Frontal cortex (tissue), 4 donors: ENCODE measurements at places on chromosomes 6 and 20.

DNA sequence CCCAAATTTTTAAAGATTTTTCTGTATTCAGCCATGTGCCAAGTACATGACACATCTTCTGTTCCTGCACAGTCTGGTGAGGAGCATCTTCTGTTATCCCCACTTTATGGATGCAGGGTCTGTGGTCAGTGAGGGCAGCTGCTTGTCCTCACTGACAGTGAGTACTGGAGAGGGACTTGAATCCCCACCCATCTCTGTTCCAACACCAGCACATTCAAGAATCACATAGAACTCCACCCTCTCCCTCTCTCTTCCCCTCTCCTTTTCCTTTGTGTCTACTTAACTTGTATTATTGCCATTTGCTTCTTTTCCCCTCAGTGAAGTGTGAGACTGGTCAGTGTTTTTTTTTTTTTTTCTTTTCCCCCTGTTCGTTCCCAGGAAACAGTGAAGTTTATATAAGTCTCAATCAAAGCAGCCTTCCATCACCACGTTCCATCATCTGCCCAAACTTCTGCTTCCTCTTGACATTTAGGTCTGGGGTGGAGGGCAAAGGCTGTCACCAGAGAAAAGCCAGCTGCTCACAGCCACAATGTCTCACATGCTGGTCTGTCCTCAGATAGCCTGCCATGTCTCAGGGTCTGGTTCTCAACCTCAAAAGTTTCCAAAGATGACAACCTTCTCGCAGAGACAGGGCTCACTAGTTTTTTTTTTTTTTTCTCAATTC, 110.0 kb upstream of the SSTR4 start:
- no peak for DNase-seq

GRCh38 chr6:153032255-153032882, 29.9 kb upstream of the MTRF1L start:
- DNase-seq: no peak

GRCh38 chr6:73134588-73134987, 90.7 kb downstream of the KHDC1L start:
- no peak for DNase-seq

GRCh38 chr6:134467620-134468019, 149.7 kb upstream of the SGK1 start:
- DNase-seq: no peak

- no peak for DNase-seq
These were observed 62.7 kb upstream of the GLP1R start for GRCh38 chr6:38985839-38986238.

DNA sequence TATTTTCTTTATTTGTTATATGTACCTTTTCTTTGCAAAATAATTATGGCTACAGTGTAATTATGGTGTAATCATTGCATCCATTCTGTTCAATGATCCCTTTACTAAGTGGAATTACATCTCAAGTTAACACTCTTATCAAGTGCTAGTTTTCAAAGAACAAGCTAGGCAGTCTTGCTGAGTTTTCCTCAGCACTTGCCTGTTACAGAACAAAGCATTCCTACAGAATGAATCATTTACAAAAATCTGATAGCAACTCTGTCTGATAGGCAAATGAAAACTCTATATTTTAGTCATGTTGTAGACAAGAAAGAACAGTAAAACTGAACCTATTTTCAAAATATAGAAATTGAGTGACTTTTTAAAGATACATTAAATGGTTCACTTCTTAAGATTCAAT, 109.8 kb upstream of the POU3F2 start:
- DNase-seq: no peak

- no peak for DNase-seq
These were observed 77.5 kb upstream of the TRAF3IP2 start for GRCh38 chr6:111683157-111683556.

DNA sequence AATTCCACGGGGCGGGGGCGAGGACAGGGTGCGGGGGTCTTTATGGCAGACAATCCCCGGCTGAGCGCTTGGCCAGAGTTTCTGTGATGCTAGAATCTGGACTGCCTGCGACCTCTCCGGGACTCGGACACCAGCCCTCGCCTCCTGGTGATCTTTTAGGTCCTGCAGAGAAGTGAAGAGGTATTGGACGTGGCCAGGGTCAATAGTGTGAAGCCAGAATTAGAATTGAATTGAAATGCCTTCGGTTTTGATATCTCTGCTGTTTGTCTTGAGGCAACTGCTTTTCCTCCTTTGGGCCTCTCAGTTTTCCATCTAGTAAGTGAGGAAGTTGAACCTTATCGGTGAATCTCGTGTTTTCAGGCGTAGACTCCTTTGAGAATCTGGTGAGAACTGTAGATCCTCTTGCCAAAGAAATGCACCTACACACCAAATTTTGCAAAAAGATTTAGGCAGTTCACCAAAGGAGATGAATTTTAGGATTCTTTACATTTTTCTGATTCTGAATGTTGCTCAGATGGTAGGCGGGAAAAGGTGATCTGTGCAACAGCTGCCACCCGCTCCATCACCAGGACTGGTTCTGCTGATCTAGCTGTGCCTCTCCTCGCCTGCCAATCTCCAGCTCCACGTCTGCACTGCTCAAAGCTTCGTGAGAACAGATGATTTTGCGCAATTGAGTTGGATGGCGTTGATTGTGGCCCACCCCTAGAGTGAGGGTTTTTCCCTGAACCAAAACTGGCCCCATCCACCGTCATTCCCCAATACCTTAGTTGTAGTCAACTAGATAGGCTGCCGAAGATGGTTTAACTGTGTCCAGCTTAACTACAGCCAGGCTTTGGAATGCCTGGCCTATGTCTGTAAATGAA, 837 bp upstream of the OSER1 start:
- DNase-seq: no peak

DNA sequence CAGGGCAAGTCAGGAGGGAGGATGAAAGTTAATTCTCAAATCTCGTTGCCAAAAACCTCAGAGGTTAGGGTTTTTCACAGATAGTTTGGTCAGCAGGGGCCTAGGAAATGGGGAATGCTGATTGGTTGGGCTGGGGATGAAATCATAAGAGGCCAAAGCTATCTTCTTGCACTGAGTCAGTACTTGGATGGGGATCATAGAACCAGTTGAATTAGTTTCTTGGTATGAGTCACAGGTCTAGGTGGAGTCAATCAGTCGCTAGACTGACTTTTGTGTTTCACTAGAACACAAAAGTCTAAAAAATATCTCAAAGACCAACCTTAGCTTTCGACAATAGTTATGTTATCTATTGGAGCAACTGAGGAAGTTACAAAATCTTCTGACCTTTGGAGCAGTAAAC, 368.5 kb downstream of the TBC1D32 start:
- DNase-seq: no peak

- DNase-seq: no peak
These were observed 515.9 kb upstream of the SULF2 start for GRCh38 chr20:48301189-48301588.

DNA sequence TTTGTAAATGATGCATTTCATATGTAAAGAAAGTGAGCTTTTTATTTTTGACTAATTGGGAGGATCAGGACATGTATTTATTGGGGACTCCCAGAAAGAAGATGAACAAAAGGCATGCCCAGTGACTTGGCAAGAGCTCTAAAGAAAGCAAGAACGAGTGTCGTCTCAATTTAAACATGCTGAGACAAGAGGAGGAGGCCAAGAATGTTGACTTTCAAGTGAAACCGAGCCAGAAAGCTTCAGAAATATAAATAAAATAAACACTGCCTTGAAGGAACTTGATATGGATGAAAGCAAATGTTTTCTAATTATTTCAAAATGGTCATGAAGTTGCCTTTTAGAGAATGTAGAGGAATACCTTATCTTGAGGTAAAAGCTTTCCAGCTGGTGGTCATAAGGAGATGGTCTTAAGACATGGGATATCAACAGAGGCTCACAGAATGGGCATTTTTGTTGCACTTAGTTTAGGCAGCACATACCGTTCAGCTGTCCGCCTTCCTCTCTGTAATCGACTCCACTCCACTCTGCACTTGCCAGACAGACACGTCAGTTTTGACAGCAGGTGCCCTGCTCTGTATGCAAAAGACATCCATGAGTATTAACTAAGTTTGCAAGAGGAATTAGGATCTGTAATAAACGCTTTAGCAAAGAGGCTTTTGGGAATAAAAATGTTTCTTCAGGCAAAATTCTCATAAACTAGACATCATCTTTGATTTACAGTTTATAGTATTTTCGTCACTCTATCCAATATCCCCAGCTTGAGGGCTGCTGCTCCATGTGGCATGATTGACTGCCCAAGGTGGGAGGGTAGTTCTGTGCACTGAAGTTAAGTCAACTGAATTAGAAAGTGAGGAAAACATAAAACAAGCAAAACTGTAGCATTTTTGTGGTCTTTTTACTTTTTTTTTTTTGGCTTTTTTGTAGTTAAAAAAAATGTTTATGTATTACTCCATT, 613.1 kb downstream of the PKHD1 start:
- DNase-seq: no peak

GRCh38 chr6:143064951-143065683, 4.4 kb downstream of the AIG1 start:
- DNase-seq: no peak

- DNase-seq: no peak
These were observed 211.6 kb downstream of the RNF144B start for GRCh38 chr6:18598551-18599264.

DNA sequence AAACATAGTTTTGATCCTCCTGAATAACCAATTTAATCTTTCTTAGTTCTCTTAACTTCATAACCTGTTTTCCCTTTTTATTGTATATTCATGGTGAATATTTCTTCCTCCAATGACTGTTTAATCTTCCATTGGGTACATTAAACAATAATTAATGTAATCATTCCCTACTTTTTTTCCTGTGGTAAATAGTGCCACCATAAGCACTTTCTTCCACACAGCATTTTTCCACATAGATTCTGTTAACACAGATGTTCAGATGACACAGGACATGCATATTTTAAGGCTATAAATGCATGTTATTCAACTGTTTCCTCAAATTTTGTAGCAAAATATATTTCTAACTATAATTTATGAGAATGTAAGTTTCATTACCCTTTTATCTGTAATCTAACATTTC, 61.9 kb downstream of the CYP39A1 start:
- no peak for DNase-seq

GRCh38 chr6:37922563-37922962, 103.0 kb downstream of the ZFAND3 start:
- no peak for DNase-seq

DNA sequence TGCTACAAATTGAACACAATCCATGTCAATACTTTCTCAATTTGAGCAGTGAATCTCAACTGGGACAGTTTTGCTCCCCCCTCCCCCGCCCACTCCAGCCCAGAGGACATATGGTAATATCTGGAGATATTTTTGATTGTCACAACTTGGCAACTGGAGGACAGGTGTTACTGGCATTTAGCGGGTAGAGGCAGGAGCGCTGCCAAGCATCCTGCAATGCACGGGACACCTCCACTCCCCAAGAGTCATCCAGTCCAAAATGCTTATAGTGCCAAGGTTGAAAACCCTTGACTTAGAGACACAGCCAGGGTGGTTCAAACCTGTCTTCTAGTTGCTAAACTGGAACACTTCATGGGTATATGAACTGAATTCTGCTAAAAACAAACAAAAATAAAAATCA, 26.9 kb upstream of the LRRC1 start:
- no peak for DNase-seq

GRCh38 chr6:144809120-144809519, 524.0 kb downstream of the UTRN start:
- no peak for DNase-seq

GRCh38 chr6:115058414-115059211, 715.8 kb upstream of the HS3ST5 start:
- DNase-seq: no peak

GRCh38 chr20:1150218-1150617, 31.8 kb downstream of the PSMF1 start:
- no peak for DNase-seq

DNA sequence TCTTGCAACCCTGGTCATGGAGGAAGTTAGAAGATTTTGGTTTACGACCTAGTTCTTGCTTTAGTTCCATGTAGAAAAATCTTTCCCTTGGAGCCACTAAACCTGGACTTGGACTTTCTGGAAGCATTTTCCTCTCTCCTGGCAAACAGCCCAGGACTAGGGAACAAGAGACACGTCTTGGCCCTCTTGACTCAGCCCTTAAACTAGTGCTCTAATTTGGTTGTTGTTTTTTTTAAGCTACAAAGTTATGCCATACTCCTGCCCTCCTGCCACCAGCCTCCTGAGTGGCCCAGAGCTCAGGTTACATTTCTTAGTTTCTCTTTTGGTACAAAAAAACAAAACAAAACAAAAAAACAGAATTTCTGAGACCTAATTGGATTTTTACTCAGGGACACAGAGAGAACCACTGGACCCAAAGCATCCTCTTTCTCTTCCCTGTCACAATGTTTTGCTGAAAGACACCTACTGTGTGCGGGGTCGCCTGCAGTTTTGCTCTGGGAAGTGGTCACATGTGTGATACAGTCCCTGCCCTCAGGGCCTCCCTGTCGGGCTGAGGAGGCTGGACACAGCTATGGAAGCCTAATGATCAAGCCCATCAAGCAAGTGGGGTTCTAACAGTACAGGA, 32.3 kb upstream of the SCUBE3 start:
- DNase-seq: no peak

GRCh38 chr6:89888138-89888514, 6.1 kb upstream of the GJA10 start:
- no peak for DNase-seq

- DNase-seq: no peak
These were observed 575.7 kb upstream of the MARCKS start for GRCh38 chr6:113281431-113281830.

- no peak for DNase-seq
These were observed 2.1 kb downstream of the NQO2 start for GRCh38 chr6:3001773-3002293.

DNA sequence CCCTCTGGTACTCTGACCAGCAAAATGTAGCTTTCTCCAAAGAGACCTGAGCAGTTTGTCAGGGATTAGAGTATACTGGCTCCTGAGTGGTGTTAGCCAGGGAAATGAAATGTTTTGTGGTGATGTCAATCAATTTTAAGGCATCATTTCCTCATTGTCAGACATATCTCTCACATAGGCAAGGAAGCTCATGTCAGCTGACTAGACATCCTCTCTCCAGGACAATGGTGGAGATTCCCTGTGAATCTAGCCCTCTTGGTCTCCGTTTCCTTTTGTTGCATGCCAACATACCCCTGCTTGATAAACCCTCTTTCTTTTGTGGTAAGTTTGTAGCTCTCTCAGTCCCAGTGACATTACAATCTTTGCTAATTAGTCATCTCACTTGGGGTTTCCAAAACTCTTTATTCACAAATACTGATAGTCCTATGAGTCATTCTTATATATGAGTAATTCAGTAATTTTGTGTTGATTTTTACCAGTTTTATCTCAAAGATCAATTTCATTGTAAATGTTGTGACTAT, 135.6 kb upstream of the PTPRK start:
- DNase-seq: no peak

GRCh38 chr6:125550892-125551291, 198.5 kb upstream of the HEY2 start:
- DNase-seq: no peak
